ENCODE measurements at places on chromosomes 7 and 10.

DNA sequence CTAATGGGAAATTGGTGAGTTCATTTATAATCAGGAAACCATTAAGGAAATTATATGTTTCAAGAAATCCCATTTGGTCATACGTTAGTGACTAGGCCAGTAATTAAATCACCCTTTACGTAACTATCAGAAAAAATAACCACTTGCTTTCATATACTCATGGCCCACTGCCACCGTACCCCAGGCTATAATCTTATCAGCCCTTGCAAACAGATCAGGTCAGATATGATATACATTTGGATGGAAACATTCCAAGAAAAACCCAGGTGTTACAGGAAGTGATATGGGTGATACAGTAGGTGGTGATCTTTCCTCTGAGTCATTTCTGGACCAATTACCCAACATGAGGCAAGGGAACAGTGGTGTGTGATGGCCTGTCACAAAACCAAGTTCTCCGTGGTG is 481.0 kb upstream of the SEMA3A start:
- DNase-seq, result no peak

DNA sequence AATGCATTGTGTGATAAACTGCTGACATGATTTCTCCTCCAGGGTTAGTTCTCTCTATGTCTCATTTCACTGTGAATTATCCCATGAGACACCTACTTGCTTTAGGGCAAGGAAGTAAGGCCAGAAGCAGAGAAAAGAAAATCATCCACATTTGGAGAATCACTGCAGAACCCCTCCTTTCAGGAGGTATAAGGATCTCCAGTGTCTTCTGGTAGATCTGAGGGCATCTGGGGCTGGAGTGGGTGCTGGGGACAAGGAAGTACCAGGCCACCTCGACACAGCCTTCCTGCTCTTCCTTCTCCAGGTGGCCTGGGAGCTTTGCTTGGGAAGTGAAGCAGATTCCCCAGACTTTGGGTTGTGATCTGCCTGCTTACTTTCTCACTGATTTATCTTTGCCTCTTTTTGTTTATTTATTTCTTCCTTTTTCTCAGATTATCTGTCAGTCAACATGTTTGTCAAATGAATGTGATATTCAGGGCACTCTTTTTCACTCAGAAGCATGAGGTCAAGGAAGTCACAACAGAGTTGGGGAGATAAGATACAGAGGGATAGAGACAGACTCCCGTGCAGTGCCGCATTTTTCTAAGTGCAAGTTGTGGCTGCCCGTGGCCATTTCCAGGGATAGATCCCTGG is 12.4 kb upstream of the CAMK2G start:
- no peak for DNase-seq

DNA sequence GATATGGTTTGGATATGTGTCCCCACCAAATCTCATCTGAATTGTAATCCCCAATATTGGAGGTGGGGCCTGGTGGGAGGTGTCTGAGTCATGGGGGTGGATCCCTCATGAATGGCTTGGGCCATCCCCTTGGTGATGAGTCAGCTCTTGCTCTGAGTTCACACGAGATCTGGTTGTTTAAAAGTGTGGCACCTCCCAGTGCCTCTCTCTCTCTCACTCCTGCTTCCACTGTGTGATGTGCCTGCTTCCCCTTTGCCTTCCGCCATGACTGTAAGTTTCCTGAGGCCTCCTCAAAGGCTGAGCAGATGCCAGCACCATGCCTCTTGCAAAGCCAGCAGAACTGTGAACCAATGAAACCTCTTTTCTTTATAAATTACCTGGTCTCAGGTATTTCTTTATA is 4.8 kb upstream of the GCK start:
- no peak for DNase-seq

DNA sequence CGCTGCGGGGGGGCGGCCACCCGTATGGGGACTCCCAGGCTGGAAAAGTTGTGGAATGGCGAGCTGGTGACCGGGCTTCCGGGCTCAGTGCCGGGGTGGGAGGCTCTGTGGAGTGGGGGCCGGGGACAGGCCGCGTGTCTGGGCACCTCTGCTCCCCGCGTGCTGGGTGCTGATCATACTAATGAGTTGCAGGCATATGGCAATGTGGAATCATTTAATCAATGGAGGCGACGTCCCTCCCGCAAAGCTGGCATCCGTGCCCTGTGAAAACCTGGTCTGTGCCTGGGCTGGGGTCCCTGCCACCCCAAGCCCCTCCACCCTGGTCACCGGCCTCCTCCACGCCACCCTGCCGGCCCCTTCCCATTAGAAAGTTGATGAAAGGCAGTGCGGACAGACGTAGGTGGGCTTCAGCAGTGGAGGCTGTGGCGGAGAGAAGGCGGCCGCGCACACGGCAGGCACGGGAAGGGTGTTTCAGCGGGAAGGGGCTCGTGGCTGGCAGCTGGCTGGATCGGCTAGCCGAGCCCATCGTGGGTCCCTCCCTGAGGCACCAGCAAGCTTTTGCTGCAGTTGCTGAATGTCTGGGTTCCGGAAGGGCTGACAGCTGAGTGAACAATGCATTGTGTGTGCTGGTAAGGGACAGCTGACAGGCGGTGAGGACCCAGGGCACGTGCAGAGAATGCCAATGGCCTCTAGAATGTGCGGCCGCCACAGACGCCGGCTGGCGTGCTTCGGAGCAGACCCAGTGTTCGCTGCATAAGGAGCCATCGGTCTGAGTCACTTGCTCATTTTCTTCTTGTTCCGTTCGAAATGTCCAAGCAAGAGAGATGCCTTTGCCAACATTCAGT is 1.5 kb downstream of the ADGRA1 start:
- DNase-seq, result no peak

DNA sequence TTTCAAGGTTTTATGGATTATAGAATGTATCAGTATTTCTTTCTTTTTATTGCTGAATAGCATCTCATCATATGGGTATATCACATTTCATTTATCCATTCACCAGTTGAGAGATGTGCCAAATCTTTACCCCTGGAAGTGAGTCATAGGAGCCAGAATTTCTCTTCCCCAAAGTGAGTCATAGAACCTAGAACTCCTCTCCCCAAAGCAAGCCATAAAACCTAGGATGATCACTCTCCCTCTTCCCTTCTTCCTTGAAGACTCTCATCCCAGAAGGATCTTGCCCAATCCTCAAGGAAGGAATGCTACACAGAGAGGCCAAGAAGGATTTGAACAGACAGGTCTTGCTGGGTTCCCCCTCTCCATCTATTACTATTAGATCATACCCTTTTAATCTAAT is 199.9 kb downstream of the EVX1 start:
- DNase-seq, result no peak

GRCh38 chr7:13420726-13421125 is 568.7 kb downstream of the ETV1 start:
- no peak for DNase-seq

DNA sequence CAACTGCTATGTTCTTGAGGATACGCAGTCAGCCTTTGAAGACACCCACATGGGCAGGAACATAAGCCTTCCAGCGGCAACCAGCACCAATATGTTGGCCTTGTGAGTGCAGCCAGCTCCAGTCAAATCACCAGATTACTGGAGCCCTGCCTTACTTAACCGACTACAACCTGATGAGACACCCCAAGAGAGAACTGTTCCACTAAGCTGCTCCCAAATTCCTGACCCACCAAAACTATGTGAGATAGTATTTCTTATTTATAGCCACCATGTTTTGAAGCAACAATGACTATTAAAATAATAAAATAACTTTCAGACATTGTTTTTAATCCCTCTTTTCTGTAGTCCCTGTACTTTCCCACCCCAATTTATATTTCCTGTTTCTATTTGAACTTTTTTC is 179.6 kb downstream of the ADK start:
- DNase-seq, result no peak

GRCh38 chr7:51961804-51962203 is 645.2 kb upstream of the COBL start:
- no peak for DNase-seq

- no peak for DNase-seq
These were observed 25.6 kb upstream of the DLX6 start for GRCh38 chr7:96979551-96980276.

DNA sequence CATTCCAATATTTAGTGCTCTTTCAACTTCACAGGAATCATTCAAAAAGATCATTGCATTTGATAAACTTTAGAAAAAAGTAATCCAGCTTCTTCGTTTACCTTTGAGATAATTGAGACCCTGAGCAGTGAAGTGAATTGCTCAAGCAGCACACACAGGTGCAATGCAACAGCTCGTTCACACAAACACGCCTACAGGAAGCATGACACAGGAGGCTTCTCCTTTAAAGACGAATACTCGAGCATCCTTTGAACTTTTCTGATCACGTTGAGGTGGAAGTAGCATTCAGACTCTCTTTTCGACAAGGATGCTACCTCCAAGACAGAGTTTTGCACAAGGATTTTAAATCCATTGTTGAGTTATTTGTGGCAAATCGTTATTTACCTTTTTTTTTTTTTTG is 18.0 kb upstream of the RSU1 start:
- peak; percentile 56 for DNase-seq

DNA sequence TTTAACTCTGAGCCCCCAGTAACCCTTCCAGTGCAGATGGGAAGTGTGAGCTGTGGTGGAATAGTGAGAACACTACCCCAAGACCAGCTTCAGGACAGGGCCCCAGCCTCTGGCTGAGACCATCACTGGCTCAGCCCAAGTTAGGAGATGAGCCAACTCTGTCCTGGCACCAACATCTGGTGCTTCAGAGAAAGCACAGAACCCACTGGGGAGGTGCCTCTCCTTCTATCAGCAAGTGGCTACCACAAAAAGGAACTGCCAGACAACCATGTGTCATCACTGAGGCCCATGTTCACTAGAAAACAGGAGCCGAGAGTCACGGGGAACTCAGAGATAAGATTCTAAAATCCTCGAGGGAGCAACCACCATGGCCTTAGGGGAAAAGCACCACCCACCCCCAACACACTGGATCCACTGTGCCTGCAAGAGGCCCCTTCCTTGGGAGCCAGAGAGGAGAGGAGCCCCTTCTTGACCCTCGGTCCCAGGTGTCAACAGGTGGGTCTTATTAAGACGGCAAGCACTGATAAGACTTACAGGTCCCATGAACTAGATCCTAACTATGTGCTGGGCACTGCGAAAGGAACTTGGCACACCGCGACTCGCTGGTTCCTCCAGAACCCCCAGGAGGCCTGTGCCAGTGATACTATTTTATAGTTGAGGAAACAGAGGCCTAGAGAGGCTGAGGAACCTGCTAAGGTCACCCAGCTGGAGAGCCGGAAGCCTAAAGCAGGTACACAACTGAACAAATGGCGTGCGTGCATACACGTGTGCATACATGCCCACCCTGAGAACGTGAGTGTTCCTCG is 102.7 kb downstream of the FAM53B start:
- DNase-seq, result peak; percentile 84

- no peak for DNase-seq
These were observed 77.8 kb upstream of the PDCD4 start for GRCh38 chr10:110793886-110794285.

- no peak for DNase-seq
These were observed 94.9 kb upstream of the DLX6 start for GRCh38 chr7:96910486-96910885.

DNA sequence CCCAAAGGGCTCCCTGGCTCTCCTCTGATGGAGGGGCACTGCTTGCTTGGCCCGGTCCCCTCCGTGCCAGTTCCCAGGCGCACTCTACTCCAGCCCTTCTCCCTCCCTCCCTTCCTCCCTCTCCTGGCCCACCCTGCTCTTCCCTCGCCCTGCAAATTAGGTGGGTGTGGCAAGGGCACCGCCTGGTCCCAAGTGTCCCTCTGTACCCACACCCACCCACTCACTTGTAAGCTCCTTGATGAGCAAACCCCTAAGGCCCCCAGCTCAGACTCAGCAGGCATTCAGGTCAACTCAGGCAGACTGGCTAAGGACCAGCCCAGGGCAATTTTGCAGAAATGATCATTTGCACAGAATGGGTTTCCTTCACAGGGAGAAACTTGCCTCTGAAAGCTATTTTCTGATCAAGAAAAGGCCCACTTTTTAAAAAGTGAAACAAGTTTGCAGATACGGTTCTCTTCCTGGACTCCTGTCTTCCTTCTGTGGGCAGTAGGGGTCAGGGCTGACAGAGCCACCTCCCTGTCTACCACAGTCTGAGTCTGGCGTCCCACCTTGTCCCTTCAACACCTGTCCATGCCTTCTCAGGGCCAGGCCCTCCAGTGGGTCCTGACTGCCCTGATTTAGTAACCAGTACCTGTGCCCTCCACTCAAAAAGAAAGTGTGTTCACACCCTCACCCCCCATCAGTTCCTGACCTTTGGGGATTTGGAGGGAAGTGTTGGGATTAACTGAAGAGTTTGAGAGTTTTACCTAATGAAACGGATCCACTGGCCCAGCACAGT is 28.3 kb downstream of the C10orf71 start:
- DNase-seq, result no peak

DNA sequence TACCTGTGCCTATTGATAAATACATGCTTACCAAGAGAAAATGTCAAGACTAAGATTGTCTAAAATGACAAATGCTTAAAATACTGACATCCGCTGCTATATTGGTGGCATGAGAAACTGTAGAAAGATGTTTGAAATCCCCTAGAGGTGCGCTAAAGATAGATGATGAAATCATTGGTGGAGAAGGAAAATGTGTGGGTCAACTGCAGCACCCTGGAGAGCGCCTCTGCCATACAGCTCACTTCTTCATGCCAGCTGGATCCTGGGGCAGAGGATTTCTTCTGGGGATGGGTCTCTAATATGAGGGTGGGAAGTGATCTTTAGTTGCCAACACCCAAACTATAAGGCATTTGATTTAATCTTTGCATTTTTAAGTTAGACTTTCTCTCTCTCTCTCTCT is 680.4 kb upstream of the POM121L12 start:
- no peak for DNase-seq

- no peak for DNase-seq
These were observed 300.9 kb upstream of the C7orf33 start for GRCh38 chr7:148289630-148290029.

GRCh38 chr7:68547799-68548198 is 1050.5 kb upstream of the AUTS2 start:
- DNase-seq, result no peak

DNA sequence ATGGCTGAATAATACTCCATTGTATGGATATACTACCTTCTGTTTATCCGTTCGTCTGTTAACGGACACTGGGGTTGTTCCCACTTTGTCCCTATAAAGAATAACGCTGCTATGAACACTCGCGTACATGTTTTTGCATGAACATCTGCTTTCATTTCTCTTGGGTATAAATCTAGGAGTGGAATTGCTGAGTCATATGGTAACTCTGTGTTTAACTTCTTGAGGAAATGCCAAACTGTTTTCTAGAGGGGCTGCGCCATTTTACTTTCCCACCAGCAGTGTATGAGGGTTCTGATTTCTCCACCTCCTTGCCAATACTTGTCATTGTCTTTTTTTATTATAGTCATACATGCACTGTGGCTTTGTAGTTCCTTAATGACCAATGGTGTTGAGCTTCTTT is 20.6 kb upstream of the RASSF4 start:
- DNase-seq, result no peak

DNA sequence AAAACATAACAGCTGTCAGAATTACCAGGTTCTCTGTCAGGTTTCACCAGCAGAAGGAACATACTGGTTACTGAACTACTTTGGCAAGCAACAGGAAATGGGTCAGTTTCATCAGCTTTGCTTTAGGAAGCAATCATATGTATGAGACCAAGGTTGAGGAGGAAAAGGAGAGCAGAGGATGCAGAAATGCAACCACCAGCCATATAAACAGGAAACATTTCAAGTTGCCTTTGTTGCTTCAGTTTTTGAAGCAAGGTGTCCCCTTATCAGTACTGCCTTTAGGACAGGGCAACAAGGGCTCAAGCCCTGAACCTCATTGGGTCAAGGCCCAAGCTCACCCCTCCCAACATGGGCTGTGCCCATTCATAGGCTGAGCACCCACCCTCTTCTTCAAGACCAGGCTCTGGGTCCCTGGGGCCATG is 10.2 kb downstream of the HIPK2 start:
- peak; percentile 30 for DNase-seq

Measured in CD4-positive, alpha-beta T cell treated with Interleukin-2 at 100 ng/mL for 4 hours (primary cell).